T-helper 1 cell (primary cell): ENCODE measurements at places on chromosomes 1 and 21.

- no peak for DNase-seq
Measured at GRCh38 chr1:15279576-15280230, 32.7 kb downstream of the FHAD1 start.

DNA sequence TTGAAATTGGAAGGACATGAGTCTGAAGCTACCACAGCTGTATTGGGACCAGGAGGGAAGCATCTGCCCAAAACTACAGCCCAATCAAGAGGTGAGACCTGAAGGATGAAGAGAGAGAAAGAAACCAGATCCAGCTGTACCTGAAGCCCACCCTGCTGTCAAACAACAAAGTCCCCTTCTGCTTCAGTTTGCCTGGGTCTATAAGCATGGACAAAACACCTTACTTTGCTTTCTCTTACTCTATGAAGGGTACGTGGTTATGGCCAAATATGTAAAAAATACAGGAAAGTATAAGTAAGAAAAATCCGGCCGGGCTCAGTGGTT lies 26.4 kb downstream of the TOMM20 start:
- DNase-seq, result no peak

DNA sequence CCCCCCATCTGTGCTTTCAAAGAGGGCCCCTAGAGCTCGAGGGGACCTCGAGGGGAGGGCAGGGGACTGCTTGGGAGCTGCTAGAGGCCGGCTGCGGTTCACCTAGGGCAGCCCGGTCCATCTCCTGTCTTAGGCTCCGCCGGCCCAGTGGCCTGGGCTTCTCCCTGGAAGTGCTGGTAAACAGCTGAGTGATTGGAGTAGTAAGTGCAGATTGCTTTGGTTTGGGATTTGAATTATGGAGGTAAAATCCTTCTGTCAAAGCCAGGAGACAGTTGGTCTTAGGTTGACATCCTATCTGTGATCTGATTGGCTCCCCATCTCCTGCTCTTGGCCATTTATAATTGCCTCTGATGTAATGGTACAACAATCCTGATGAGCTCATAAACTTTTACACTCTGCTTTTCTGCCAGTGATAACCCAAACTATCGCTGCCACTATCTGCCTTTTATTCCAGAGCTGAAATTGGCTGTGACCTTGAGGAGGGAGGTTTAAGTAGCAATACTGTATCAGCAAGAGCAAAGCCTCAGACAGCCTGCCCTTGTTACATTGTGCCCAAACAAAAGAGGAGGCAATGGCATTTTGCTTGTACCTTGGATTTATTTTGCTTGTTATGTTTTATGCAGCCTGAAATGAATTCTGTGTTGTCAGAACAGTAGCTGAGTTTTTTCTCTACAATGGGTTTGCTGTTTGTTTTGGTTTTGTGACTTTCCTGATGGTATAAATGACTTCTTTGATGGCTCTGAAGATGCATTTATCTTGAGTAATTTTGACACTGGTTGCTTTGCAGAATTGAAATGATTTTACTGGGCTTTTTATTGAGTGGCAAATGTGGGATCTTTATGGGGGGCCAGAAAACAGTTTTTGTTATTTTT lies 2.4 kb downstream of the ARID1A start:
- no peak for DNase-seq

GRCh38 chr1:202967684-202968281 lies 726 bp upstream of the CYB5R1 start:
- no peak for DNase-seq

- no peak for DNase-seq
Measured at GRCh38 chr1:178632653-178633052, 92.4 kb upstream of the RALGPS2 start.

GRCh38 chr1:112506731-112507130 lies 2.0 kb upstream of the WNT2B start:
- no peak for DNase-seq

DNA sequence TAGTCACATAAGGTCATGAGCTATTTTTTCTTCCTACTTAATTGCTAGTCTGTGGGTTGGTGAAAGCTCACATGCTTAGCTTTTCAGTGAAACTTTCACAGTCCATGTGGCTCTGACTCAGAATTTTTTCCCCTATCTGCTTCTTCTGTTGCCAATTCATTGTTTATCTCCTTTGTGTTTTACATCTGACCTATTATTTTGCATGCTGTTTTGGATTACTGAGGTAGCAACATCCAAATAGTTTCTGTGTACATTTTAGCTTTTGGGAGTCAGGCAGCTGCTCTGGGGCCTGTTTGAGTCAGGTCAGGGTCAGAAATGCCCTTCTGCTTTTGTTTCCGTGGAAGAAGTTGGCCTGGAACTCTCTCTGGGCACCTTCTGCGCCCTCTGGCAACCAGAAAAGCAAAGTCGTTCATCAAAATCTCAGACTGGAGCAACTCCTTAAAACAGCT lies 40.0 kb downstream of the ROR1 start:
- DNase-seq, result no peak

DNA sequence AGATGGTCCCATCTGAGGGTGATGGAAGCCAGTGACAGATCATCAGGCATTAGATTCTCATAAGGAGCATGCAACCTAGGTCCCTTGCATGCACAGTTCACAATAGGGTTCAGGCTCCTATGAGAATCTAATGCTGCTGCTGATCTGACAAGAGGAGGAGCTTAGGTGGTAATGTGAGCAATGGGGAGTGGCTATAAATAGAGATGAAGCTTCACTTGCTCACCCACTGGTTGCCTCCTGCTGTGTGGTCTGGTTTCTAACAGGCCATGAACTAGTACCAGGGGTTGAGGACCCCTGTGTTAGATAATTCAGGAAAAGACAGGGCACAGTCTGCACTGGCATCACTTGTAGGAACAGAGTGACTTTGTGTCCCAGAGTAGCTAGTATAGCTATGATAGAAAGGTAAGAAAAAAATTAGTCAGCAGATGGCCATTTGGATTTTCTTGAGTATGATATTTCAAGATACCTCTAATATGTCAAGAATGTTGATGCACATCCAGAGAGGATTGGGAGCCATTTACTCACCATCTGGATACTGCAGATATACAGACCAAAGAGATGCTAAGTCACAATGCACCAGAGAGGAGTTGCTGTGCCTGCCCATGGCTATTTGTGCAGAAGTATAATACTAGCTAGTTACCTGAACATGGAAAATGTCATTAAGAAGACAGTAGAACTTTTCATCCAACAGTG lies 53.6 kb downstream of the ADCY10 start:
- DNase-seq, result no peak

DNA sequence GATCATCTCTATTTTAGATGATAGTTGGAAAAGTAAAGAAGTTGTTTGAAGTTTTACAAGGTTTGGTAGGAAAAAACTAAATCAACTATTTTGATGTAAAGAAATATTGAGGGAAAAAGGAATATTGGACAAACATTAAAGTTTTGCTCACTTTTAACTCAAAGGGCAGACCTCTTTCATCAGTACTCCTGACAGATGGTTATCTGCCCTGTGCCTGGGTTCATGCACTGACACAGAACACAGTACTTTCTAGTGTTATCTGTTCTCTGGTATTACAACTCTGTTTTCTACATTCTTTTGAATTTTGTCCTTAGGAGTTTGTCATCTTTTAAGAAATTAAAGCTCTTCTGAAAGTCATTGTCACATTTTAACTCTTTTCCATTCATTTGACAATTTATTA lies 118.7 kb downstream of the POU2F1 start:
- DNase-seq, result no peak

DNA sequence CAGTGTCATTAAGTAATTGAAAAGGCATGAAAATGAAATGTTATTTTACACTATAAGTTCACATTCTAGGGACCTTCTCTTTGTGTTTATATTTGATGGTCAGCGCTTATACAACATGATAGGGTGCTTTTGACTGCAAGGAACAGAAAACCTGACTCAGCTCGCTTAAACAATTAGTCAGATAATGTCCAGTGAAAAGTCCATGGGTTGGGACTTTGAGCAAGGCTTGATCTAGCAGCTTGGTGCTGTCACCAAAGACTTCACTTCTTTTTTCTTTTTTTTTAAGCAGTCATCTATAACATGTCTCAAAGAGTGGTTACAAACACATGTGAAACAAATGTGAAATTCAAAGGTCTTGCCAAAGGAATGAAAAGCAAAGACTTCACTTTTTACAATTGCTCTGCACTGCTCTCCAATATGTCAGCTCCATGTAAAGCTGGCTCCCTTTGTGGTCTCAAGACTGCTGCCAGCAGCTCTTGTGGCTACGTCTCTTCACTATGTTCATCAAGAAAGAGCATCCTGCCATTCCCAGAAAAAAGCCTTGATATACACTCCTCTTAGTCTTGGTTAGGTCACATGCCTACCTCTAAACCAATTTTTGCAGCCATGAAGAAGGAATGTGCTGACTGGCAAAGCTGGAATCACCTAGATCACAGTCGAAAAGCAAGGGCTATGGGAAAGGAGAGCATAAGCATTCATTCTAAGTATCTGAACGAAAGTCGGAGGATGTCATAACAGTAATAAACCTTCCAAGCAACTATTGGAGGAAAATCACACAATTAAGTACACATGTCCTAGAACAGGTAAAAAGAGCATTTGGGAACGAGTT lies 15.2 kb downstream of the F3 start:
- no peak for DNase-seq

DNA sequence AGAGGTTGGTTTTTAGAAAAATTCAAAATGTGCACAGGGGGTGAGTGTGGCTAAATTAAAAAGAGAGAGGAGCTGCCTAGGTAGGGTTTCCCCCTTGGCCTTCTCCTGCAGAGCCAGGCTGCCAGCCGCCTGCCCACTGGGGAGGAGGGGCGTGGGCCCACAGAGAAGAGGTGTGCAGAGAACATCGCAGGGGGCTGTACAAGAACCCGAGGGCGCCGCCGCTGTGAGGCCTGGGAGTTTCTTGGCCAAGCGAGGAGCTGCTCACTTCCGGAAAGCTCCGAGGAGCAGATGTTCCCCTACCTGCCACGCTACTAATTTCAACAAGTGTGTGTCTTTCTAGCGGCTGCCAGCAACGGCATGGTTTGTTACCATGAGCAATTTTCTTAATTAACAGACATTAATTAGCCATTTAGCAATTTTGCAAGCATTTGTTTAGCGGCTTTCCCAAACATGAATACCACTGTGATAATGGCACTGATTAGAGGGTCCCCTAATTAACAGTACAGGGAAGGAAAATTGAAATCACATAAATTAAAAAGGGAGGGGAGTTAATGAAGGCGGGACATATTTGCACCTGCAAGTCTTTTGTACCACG lies 59.7 kb downstream of the MRPL37 start:
- no peak for DNase-seq

- DNase-seq, result no peak
Measured at GRCh38 chr1:220695426-220695825, 5.3 kb downstream of the C1orf115 start.

DNA sequence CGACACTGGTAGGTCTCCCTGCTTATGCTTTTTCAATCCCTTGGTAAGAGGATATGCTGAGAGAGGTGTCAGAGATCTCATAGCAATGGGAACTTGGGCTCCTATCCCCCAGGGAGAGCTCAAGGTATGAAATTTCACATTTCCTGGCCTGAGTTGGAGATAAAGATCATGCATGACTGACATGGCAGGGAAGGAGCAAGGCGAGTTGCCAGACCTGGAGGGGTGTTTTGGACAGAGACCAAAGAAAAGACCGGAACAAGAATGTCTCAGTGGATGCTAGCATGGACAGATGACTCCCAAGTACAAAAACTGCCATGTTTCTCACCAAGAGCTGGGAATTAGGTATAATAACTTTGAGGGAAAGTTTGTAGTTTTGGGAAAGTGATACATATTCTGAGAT lies 334.1 kb upstream of the B3GALT2 start:
- no peak for DNase-seq

DNA sequence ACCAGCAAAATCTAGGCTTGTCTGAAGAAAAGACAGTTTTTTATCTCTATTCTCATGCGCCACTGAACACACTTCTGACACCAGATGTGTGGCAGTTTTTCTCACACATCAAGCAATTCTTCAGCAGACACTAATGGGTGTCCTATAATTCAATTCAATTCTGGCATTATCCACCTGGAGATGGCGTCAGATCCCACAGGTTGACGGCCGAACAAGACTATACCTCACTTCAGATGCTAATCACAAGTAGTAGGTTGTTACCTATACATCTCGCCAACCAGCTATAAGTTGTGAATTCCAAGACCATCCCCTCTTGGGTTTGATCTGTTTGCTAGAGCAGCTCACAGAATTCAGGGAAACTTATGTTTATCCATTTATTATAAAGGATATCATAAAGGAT lies 89.9 kb upstream of the ARTN start:
- DNase-seq, result no peak

GRCh38 chr1:246032984-246033383 lies 474.1 kb downstream of the SMYD3 start:
- no peak for DNase-seq

DNA sequence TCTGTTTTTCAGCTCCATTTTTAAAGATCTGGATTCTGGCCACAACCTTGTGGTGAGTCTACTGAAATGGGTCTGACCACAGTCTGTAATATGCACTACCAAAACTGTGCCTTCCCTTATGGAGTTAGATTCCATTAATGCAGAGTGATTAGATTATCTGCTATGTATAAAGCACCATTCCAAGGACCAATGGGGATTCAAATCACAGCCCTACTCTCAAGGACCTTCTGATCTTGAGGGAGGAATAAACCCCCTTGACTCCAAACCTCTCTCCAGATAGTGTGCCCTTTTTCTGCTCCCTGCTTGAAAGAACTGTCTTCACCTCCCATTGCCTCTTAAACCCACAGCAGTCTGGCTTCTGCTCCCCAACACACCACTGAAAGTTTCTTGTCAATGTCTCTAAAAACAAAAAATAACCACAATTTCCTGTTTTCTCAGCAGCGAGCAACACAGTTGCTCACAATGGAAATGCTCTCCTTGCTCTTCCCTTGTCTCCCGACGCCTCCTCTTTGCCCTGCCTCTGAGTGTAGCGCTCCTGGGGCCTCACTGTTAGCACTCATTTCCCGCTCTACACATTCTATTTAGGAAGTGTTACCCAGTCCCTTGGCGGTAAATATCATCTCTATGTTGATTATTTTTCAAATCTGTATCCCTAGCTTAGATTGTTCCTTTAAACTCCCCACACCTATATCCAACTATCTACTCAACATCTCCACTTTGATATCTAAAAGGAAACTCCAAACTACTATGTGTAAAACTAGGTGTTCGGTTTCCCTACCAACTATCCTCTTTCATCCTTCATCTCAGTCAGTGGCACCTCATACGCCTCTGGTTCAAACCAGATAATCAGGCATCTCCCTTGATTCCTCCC lies 13.6 kb downstream of the PCNX2 start:
- DNase-seq, result peak; percentile 3

DNA sequence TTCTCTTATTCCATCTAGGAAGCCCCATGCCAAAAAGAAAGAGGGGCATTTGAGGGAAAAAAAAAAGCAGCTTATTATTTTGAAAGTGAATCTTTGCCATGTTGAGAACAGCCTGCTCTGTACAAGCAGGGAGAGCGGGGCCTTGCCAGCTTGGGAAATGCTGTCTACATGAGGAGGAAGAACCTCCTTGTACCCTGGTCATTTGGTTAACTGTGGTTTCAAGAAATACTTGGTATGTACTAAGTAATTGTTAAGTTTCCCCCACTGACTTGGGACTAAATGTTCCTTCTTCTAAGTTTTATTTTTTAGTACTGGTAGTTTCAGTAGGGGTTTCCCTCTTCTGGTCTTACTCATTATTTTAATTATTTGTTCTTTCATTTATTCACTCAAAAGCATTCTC lies 144.1 kb upstream of the HOOK1 start:
- DNase-seq, result no peak

GRCh38 chr1:76568573-76569238 lies 298.6 kb upstream of the ST6GALNAC5 start:
- DNase-seq, result no peak

GRCh38 chr1:53344921-53345838 lies 17.3 kb upstream of the LRP8 start:
- no peak for DNase-seq

GRCh38 chr1:224245188-224245587 lies 62.1 kb downstream of the DEGS1 start:
- DNase-seq, result no peak

- DNase-seq, result no peak
Measured at GRCh38 chr1:164256456-164256855, 302.5 kb upstream of the PBX1 start.
